ENCODE measurements at places on chromosomes 1 and 21.
A peak's percentile ranks its signal among the peaks of the same experiment; 100 is the strongest.

- DNase-seq: no peak
- no peak overlapping the region for H3K27ac ChIP-seq
- H3K36me3 ChIP-seq: no peaks in the 10 kb centered on the region
- H3K4me1 ChIP-seq: no peaks in the 10 kb centered on the region
Observed at GRCh38 chr1:41977326-41977725, 58.6 kb upstream of the HIVEP3 start.

- peak overlapping the region; percentile 60 for H3K4me3 ChIP-seq
- peaks cover 3% of the 10 kb centered on the region for H3K36me3 ChIP-seq
- DNase-seq: peak; percentile 69
Observed at GRCh38 chr1:16205891-16206546, 6.4 kb downstream of the ARHGEF19 start.

DNA sequence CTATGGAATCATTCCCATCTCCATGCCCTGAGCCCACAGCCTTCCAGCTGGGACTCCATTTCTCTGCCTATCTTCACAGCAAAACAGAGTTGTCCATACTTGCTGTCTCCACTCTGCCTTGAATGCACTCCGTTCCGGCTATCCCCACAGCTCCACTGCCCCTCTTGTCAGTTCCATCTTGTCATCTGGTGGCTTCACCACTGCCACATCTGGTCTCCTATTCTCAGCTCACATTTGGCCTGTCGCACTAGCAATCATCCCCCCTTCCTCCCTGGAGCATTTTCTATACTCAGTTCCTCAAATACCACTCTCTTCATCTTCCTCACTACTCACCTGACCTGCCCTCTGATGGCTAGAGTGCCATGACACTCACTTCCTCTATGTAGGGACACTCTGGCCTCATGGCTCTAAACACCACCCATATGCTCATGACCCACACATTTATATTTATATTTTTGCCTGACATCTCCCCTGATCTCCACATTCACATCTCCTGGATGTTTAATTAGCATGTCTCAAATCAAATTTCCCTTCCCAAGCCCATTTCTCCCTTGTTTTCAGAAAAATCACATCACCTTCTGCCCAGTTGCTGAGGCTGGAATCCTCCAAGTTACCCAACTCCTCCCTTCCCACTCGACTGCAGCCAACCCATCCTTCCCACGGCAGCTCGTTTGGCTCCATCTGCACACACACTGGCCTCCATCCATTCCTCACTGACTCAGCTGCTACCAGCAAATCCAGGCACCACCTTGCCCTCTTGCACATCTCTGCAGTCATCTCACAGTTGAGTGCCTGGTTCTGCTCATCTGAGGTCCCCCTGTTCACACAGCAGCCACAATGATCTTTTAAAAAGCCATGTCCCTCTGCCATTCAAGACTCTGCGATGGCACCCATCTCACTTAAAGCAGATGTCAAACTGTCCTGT, 6.1 kb downstream of the ZNF692 start:
- H3K27me3 ChIP-seq: no peaks in the 10 kb centered on the region
- H3K4me1 ChIP-seq: peaks cover 5% of the 10 kb centered on the region
- peaks cover 34% of the 10 kb centered on the region for H3K36me3 ChIP-seq
- no peak for DNase-seq
- H3K27ac ChIP-seq: no peak overlapping the region
- no peak overlapping the region for H3K4me3 ChIP-seq

DNA sequence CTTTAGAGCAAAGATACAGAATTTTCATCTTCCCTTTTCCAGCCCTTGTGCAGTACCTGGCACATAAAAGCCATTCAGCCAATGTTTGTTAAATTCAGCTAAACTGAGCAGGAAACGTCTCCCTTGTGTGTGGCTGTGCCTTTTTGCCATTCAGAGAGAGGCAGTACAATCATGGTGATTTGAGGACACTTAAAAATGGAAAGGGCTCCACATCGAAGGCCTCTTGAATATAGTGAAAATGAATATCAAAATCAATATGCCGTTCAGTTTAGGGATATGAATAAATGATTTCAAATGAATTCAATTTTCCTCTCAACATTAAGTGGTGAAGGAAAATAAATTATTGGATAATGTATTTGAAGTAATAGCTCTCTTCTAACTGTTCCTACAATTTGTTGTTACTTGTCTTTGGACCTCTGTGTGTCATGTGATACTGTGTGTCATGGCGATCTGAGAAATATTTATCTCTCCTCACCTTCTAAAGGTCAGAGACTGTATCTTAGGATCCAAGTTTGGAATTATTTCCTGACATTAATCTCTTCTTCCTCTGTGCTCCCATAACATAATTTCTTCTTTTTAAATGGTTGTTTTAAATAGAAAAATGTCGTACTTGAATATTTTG, 355.6 kb upstream of the ST6GALNAC5 start:
- no peaks in the 10 kb centered on the region for H3K36me3 ChIP-seq
- H3K27me3 ChIP-seq: no peaks in the 10 kb centered on the region
- H3K4me3 ChIP-seq: no peak overlapping the region
- DNase-seq: no peak

DNA sequence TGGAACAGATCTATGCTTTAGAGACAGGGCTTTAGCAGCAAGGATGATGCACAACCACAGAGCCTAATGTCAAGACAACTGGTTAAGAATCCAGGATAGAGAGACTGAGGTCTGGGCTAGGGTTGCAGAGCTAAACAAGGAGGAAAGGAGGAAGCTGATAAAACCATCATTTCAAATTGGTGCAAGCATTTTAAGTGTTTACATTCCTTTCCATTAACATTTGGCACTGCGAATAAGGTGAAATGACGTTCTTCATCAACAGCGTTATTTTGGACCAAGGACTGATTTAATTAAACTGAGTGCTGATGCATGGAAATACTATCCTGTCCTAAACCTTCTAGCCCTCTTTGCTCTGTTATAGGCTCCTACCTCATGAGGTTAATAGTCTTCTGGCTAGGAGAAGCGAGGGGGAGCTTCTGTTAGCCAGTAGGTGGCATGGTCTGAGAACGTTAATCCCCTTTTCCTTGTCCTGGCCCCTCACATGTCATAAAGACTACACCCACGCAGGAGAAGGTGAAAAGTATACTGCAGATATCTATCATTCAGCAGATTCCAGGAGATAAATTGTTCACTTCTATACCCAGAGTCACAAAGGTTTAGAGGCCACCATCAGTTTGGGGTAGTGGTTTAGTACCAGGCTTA, 7.6 kb upstream of the C1orf21 start:
- no peak overlapping the region for H3K4me3 ChIP-seq
- no peak overlapping the region for H3K27ac ChIP-seq
- H3K4me1 ChIP-seq: no peaks in the 10 kb centered on the region
- H3K27me3 ChIP-seq: no peaks in the 10 kb centered on the region

DNA sequence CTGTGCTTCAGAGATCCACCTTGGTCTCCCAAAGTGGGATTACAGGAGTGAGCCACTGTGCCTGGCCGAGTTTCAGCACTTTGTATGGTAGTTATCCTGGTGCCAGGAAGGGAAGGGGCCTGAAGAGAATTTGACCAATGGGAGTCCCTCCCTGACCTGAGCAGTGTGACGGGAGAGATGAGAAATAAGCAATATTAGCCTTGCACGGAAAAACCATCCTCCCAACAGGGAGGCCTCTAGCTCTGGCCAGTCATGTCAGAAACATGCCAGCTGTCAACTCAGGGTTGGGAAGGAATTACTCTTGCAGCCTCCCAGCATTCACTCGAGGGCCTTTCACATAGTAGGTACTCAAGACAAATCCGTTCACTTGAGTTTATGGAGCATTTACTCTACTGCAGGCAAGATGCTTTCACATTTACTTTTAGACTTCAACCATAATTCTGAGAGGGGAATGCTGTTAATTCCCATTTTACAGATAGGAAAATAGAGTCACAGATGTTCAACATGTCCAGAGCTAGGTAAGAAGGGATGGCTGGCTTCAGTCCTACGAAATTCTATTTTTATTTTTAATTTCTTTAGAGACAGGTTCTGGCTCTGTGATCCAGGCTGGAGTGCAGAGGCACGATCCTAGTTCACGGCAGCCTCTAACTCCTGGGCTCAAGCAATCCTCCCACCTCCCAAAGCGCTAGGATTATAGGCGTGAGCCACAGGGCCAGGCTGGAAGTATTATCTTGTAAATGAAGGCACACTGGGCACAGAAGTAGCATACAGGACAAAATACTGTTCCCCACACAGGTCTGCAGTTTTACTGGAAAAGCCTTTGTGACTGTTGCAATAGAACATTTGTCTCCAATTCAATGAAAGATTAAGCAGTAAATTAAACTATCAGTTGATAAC, 3.2 kb upstream of the ATP13A2 start:
- H3K4me1 ChIP-seq: peaks cover 18% of the 10 kb centered on the region
- DNase-seq: peak; percentile 12
- no peak overlapping the region for H3K4me3 ChIP-seq
- H3K36me3 ChIP-seq: peaks cover 24% of the 10 kb centered on the region
- no peak overlapping the region for H3K27ac ChIP-seq

GRCh38 chr1:2943686-2944260, 77.5 kb upstream of the ACTRT2 start:
- H3K4me1 ChIP-seq: no peaks in the 10 kb centered on the region
- H3K27ac ChIP-seq: no peak overlapping the region
- peaks cover 30% of the 10 kb centered on the region for H3K27me3 ChIP-seq

DNA sequence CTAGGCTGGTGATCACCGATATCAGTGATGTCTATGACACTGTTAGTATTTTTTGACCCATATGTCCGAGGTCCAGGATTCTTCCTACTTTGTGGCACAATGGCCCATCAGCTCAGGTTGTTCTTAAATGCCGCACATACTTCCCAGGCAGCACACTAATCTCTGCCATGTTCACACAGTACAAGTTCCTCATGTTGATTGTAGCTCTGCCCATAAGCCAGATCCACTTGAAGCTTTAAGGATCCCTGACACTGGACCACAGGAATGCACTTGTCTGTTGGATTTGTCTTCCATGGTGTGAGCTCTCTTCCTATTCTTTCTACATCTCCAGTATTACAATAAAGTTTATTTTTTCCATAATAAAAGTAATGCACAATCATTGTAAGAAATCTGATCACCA, 69.5 kb downstream of the DDX20 start:
- no peaks in the 10 kb centered on the region for H3K27me3 ChIP-seq
- H3K4me1 ChIP-seq: no peaks in the 10 kb centered on the region
- no peak overlapping the region for H3K4me3 ChIP-seq
- H3K27ac ChIP-seq: no peak overlapping the region
- no peaks in the 10 kb centered on the region for H3K36me3 ChIP-seq

DNA sequence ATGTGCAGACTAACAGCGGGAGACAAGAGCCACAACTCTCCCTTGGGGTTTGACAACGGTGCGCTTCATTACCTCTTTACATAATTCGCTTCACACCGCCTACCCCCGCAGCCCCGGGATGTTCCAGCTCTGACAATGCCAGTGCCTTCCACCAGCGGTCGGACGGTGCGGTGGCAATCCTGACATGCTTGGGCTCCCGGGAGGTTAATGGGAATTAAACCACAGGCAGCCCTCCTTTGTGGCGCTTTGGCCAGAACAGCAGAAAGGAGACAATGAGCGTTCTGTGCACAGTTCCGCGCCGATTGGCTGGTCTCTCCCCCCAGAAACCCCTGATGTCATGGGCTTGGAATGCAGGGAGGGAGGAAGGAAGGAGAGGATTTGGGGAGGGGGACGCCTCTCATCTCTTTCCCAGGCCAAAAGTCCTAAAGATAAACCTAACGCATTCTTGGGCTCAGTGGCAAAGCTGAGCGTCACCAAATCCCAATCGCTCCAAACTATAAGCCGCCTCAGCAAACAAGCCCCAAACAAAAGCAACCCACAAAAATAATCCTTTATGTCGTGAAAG, 1.3 kb downstream of the CNN3 start:
- H3K27me3 ChIP-seq: no peaks in the 10 kb centered on the region
- peak overlapping the region; percentile 96 for H3K27ac ChIP-seq
- peak; percentile 70 for DNase-seq

DNA sequence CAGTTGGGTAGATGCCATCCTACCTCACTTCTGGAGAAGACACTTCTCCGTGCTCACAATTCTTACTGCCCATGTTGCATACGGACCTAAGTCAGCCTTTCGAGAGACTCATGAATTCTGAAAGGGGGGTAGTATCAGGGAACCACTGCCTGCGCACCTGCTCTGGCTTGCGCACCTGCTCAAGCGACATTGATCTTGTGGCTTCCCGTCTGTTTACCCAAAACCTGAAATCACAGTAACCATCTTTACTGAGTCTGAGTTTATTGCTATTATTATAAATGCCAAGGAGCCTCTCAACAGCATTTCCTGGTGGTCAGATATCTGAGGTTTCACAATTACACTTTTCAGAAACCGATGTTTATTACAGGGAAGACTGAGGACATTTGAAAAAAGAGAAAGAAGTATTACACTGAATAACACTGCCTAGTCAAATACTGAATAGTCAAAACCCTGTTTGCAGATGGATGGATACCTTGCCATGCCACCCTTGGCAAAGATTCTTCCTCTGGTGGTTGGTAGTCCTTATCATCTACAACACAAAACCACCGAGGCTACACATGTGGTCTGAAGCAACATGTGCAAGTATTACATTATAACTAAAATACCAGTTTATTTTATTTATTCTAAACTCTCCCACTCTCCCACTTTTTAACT, 208.7 kb downstream of the SIPA1L2 start:
- H3K4me1 ChIP-seq: no peaks in the 10 kb centered on the region
- peaks cover 42% of the 10 kb centered on the region for H3K36me3 ChIP-seq
- no peaks in the 10 kb centered on the region for H3K27me3 ChIP-seq
- no peak for DNase-seq
- H3K27ac ChIP-seq: no peak overlapping the region

- H3K4me3 ChIP-seq: no peak overlapping the region
- peaks cover 31% of the 10 kb centered on the region for H3K4me1 ChIP-seq
- no peak overlapping the region for H3K27ac ChIP-seq
- H3K36me3 ChIP-seq: peaks cover 7% of the 10 kb centered on the region
- no peak for DNase-seq
- no peaks in the 10 kb centered on the region for H3K27me3 ChIP-seq
Observed at GRCh38 chr1:27622828-27623227, 12.2 kb downstream of the FGR start.

DNA sequence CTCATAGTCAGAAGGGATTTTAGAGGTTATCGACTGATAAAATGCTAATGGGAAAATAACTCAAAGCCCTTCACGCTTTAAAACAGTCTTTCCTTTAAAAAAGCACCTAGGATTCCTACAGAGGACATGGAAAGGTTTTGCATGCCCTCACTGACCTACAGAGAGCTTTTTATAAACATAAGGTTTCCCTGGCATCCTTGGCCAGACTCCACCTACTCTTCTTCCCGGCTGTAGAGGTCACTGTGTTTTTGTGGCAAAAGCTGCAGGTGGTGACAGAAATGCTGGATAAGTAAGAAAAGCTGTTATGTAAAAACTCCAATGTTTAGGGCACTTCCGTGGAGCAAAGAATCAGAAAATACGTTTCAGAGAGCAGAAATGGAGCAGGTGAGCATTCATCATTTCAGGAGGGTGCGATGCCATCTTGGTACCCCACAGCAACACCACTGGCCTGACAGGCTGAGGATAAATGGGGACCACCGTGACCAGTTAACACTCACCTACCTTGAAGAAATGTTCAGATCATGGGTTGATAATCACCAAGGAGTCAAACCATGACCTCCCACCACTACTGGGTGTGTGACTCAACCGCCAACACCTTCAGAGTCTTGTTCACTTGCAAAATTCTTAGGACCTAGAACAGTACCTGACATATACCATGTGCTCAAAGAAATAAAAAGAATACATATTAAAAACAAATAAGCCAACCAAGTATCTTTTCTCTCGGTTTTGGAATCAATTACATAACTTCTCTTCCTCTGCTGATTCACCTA, 46.6 kb downstream of the SSBP3 start:
- no peaks in the 10 kb centered on the region for H3K27me3 ChIP-seq
- H3K27ac ChIP-seq: no peak overlapping the region
- H3K4me1 ChIP-seq: peaks cover 39% of the 10 kb centered on the region
- H3K4me3 ChIP-seq: no peak overlapping the region
- DNase-seq: no peak
